ENCODE measurements at places on chromosomes 7 and 10. TPM values are rescaled to one million over a fixed set of nuclear protein-coding genes. Genes with fewer than 3 reads are reported as not detected.

GRCh38 chr7:114823290-114823689 lies 98.6 kb upstream of the MDFIC start:
- no peaks in the 10 kb centered on the region for H3K27me3 ChIP-seq
- H3K4me1 ChIP-seq, result peaks cover 9% of the 10 kb centered on the region
- H3K36me3 ChIP-seq, result peaks cover 24% of the 10 kb centered on the region
- H3K4me3 ChIP-seq, result no peak overlapping the region

Gene CYP3A4
- total RNA-seq, result not detected

GRCh38 chr7:21972397-21972784 lies 26.7 kb upstream of the CDCA7L start:
- no peak for DNase-seq
- peaks cover 25% of the 10 kb centered on the region for H3K27me3 ChIP-seq
- H3K4me3 ChIP-seq, result no peak overlapping the region
- H3K36me3 ChIP-seq, result no peaks in the 10 kb centered on the region
- H3K27ac ChIP-seq, result no peak overlapping the region
- peaks cover 5% of the 10 kb centered on the region for H3K4me1 ChIP-seq

DNA sequence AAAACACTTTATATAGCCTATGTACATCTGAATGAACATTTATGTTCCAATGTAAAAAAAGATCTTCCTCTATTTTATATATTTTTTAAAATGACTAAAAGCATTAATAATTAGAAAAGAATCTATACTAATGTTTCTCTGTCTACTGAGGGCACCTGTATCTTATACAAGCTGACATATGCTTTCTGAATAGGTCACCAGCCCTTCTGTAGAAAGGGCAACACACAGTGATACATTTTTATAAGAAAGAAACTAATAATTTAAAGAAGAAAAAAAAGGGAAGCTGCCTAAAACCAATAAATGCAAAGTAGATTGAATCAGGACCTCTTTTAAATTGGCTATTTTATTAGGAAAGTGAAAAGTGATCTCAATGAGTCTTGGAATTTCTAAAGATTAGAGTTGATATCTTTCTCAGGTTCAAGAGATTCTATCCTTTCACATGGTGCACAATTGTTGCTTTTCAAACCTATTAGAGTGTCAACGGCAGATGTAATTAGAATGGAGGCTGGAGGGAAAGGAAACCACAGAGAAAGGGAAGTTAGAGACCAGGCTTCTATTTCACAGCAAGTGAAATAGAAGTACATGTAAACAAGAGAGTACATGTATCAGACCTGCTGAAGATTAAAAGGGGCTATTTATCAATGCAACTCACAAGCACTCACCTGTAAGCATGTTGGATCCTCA lies 6.3 kb downstream of the MTPN start:
- H3K27ac ChIP-seq, result peak overlapping the region; percentile 7
- peaks cover 11% of the 10 kb centered on the region for H3K36me3 ChIP-seq
- H3K4me3 ChIP-seq, result peak overlapping the region; percentile 6
- peaks cover 39% of the 10 kb centered on the region for H3K4me1 ChIP-seq
- no peaks in the 10 kb centered on the region for H3K27me3 ChIP-seq

Gene SPDYE6
- not detected for total RNA-seq

Gene EIF3A
- 146 TPM for total RNA-seq

Gene DYNC1I1
- total RNA-seq, result not detected

- no peaks in the 10 kb centered on the region for H3K4me1 ChIP-seq
- H3K27me3 ChIP-seq, result no peaks in the 10 kb centered on the region
- no peak overlapping the region for H3K4me3 ChIP-seq
- no peak for DNase-seq
- no peak overlapping the region for H3K27ac ChIP-seq
Observed at GRCh38 chr10:86681722-86682386, 13.5 kb downstream of the LDB3 start.

DNA sequence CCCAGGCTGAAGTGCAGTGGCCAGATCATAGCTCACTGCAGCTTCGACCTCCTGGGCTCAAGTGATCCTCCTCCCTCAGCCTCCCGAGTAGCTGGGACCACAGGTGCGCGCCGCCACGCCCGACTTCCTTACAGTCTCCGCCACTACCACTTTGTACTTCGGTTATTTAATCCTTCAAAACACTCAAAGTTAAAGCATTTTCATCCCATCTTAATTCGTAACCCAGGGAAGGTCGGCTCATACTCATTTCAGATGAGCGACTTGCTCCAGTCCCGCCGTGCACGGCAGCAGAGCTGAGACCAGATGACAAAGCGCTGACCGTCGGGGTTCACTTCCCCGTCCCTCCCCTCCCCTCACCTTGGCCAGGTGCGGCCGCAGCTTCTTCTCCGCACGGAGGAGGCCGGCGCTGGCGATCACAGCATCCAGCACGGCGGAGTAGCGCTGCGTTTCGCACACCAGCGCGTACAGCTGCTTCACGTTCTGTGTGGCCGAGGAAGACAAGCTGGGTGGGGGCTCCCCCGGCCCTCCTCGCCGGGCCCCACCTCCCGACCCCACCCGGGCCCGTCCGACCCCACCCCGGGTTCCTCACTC lies 457 bp downstream of the NSUN5 start:
- H3K36me3 ChIP-seq, result peaks cover 20% of the 10 kb centered on the region
- DNase-seq, result no peak
- H3K27me3 ChIP-seq, result no peaks in the 10 kb centered on the region
- H3K4me3 ChIP-seq, result peak overlapping the region; percentile 95
- peaks cover 30% of the 10 kb centered on the region for H3K4me1 ChIP-seq

- H3K27ac ChIP-seq, result no peak overlapping the region
- no peak overlapping the region for H3K4me3 ChIP-seq
- H3K27me3 ChIP-seq, result no peaks in the 10 kb centered on the region
- no peak for DNase-seq
- no peaks in the 10 kb centered on the region for H3K36me3 ChIP-seq
- H3K4me1 ChIP-seq, result no peaks in the 10 kb centered on the region
Observed at GRCh38 chr10:71233482-71233892, 21.1 kb downstream of the UNC5B start.

DNA sequence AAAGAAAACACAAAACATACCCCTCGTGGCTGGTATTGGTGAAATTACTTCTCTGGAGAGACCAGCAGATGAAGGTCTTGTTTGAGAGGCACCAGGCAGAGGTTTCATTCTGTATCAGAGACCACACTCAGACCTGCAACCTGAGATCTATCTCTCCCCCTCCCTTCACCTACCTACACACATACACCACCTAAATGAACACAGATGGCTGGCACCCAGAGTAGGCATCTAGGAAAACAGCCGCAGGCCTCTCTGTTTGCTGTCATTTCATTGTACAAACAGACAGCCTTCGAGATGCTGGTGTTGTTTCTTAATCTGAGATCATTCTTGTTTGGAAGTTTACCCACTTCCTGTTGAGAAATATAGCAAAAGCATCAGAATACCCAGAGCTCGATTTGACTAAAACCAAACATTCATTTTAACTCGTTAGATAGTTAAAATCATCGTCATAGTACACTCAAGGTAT lies 173.9 kb upstream of the SLC25A13 start:
- DNase-seq, result no peak
- peaks cover 4% of the 10 kb centered on the region for H3K4me1 ChIP-seq
- peaks cover 14% of the 10 kb centered on the region for H3K27me3 ChIP-seq

GRCh38 chr10:122981066-122981464 lies 864 bp downstream of the PSTK start:
- H3K27ac ChIP-seq, result peak overlapping the region; percentile 92
- H3K27me3 ChIP-seq, result no peaks in the 10 kb centered on the region
- peaks cover 17% of the 10 kb centered on the region for H3K4me1 ChIP-seq
- no peak for DNase-seq
- H3K4me3 ChIP-seq, result peak overlapping the region; percentile 90

DNA sequence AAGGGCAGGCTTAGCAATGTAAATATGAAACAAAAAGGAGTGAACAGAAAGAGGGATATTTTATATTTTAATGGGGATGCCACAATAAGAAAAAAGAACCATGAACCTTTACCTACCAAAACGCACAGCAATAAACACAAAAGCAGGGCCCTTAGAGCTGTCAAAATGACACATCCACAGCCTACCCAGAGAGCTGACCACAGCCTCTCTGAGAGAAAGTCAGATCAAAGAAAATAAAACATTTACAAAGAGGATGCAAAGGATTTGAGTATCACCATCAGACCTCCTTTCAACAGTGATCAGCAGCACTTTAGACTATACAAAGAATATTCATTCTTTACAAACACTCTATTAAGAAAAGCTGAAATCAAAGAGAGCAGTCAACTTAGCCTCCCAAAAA lies 52.9 kb downstream of the ERCC6 start:
- H3K27ac ChIP-seq, result peak overlapping the region; percentile 2
- peaks cover 7% of the 10 kb centered on the region for H3K4me1 ChIP-seq
- no peaks in the 10 kb centered on the region for H3K27me3 ChIP-seq

GRCh38 chr7:207418-208129 lies 15.2 kb downstream of the FAM20C start:
- H3K27me3 ChIP-seq, result no peaks in the 10 kb centered on the region
- H3K4me1 ChIP-seq, result no peaks in the 10 kb centered on the region
- H3K4me3 ChIP-seq, result no peak overlapping the region

GRCh38 chr7:129786825-129787563 lies 165.8 kb downstream of the UBE2H start:
- H3K27me3 ChIP-seq, result peaks cover 47% of the 10 kb centered on the region
- no peak overlapping the region for H3K27ac ChIP-seq
- H3K4me1 ChIP-seq, result peaks cover 21% of the 10 kb centered on the region

- H3K36me3 ChIP-seq, result no peaks in the 10 kb centered on the region
- H3K4me1 ChIP-seq, result no peaks in the 10 kb centered on the region
Observed at GRCh38 chr7:22944510-22944909, 69.4 kb downstream of the HYCC1 start.

DNA sequence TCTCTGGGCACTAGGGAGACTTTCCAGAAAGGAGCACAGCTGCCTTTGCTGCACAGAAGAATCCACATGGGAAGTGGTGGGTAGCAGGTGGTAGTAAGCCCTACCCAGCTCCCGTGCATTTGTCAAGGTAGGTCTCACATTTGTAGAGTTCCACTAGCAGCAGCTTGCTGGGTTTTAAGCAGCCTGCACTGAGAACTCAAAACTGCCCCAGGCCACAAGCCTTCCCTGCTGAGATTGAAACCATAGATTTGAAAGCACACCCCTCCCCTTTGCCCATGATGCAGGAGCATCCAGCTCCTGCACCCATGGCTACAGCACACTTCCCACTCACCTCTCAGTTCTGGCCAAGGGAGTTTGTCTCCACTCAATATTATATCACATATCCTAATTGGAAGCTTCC lies 604.5 kb upstream of the STEAP1 start:
- no peak overlapping the region for H3K4me3 ChIP-seq
- no peaks in the 10 kb centered on the region for H3K27me3 ChIP-seq
- no peaks in the 10 kb centered on the region for H3K36me3 ChIP-seq
- no peak for DNase-seq

DNA sequence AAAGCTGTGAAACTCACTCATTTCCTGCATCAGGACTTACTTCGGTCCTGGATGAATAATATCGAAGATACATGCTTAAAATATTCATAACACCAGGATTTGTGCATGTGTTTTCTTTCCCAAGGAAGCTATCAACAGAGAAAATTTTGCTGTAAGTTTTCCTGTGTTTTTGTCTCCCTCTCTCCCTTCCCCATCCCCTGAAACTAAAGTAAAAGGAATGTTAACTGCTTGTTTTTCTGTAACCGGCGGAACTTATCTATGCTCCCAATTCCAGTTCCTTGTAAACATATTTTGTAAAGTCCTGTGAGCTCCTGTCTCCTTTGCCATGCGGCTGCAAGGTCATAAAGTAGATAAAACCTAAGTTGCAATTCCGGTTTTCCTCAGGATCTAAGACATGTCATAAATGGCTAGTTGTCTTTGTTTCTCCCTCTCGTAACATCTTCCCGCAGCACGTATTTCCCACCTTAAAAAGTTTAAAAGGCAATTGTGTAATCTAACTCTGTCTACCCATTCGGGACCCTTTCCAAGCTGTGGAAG lies 79.0 kb upstream of the POM121L12 start:
- no peak for DNase-seq
- H3K27ac ChIP-seq, result no peak overlapping the region
- H3K27me3 ChIP-seq, result no peaks in the 10 kb centered on the region
- no peaks in the 10 kb centered on the region for H3K4me1 ChIP-seq
- H3K36me3 ChIP-seq, result peaks cover 9% of the 10 kb centered on the region

DNA sequence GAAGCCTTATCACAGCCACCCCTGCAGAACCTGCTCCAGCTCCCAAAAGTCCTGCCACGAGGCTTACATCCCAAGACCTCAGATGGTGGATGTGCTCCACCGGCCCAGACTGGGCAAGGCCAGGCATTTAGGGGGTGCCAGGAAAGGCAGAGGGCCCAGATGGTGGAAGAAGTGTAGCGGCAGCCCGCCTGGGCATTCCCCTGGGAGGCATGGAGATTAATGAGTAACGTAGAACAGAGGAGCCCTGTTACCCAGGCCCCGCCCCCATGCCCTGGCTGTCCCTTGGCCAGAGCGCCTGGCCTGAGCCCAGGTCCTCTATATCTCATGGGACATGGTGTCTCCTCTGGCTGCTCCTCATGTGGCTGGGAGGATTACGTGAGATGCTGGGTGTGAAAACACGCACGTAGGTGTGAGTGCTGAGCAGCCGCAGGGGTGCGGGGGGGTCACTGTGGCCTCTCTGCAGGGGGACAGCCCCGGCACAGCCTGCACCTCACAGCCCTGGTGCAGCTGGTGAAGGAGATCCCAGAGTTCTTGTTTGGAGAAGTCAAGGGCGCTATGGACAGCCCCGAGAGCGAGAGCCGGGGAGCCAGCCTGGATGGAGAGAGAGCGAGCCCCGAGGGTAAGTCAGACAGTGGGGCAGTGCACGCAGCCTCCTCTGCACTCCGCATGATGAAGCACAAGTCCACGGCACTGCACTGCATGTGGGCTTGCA lies 52.9 kb downstream of the ZNF467 start:
- H3K27ac ChIP-seq, result peak overlapping the region; percentile 54
- H3K27me3 ChIP-seq, result no peaks in the 10 kb centered on the region
- peak overlapping the region; percentile 53 for H3K4me3 ChIP-seq
- no peaks in the 10 kb centered on the region for H3K36me3 ChIP-seq

- DNase-seq, result no peak
- H3K27me3 ChIP-seq, result no peaks in the 10 kb centered on the region
- H3K4me1 ChIP-seq, result peaks cover 56% of the 10 kb centered on the region
- H3K4me3 ChIP-seq, result no peak overlapping the region
Observed at GRCh38 chr7:6231184-6231583, 41.2 kb downstream of the CYTH3 start.

- H3K4me3 ChIP-seq, result no peak overlapping the region
- no peaks in the 10 kb centered on the region for H3K27me3 ChIP-seq
- no peak overlapping the region for H3K27ac ChIP-seq
- peaks cover 4% of the 10 kb centered on the region for H3K36me3 ChIP-seq
- no peak for DNase-seq
- H3K4me1 ChIP-seq, result peaks cover 12% of the 10 kb centered on the region
Observed at GRCh38 chr7:97868788-97869187, 3.4 kb downstream of the ASNS start.

GRCh38 chr10:12050528-12050927 lies 7.9 kb upstream of the UPF2 start:
- no peak for DNase-seq
- peaks cover 7% of the 10 kb centered on the region for H3K27me3 ChIP-seq
- no peaks in the 10 kb centered on the region for H3K4me1 ChIP-seq
- no peak overlapping the region for H3K27ac ChIP-seq
- no peaks in the 10 kb centered on the region for H3K36me3 ChIP-seq
- no peak overlapping the region for H3K4me3 ChIP-seq

DNA sequence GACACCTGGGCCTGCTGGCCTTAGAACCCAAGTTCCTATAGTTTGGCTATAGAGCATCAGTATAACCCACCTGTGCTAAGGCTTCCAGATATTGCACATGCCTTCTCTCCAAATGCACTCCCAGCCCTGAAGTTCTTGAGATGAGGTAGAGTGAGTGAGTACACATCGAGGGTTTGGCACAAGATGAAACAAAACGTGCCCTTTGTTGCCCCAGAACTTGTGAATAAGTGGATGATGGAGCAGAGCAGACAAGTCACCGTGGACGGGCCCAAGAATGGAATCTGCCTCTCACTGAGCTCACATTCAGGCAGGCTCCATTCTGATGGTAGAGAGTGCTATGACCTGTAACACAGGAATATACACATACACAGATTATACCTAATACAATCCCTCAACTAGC lies 73.0 kb upstream of the STK17A start:
- H3K4me3 ChIP-seq, result no peak overlapping the region
- H3K27ac ChIP-seq, result no peak overlapping the region
- DNase-seq, result no peak
- peaks cover 10% of the 10 kb centered on the region for H3K4me1 ChIP-seq
- H3K36me3 ChIP-seq, result no peaks in the 10 kb centered on the region

All from natural killer cell treated with Interleukin-12 subunit alpha and Interleukin-12 subunit beta and Interleukin-15 and Interleukin-18, amount 100 ng/mL, for 72 hours (primary cell).